PC-3 (cell line): ENCODE measurements at places on chromosomes 2 and 18. TPM values are rescaled to one million over a fixed set of nuclear protein-coding genes. Genes with fewer than 3 reads are reported as not detected.

SERPINB13 gene
- not detected in 2 replicates for total RNA-seq

GRCh38 chr18:28193177-28193778, 16.3 kb upstream of the CDH2 start:
- peaks cover 17% of the 10 kb centered on the region; the same call in 1 of the 2 replicates for H3K4me1 ChIP-seq
- H3K27ac ChIP-seq: no peak overlapping the region
- no peaks in the 10 kb centered on the region; the same call in 1 of the 2 replicates for H3K36me3 ChIP-seq

DNA sequence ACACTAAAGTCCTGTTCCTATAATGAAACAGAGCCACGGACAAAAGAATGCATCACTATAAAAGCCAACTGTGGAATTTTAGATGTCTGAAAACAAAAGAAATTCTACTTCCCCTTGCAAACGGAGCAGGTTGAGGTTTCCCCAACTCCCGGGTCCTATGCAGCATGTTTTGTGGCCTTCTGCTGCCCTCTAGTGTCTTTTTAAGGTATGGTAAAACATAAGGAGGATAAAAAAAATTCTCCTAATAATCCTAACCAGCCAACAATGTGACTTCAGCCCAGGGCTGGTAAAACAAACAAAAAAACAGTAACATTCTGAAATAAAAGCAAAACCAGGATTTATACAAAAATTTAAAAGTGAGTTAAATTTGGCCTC, 539.5 kb downstream of the NRXN1 start:
- H3K27ac ChIP-seq: no peak overlapping the region
- H3K4me1 ChIP-seq: no peaks in the 10 kb centered on the region
- H3K36me3 ChIP-seq: no peaks in the 10 kb centered on the region
- no peak overlapping the region for H3K4me3 ChIP-seq

LRP2 gene
- not detected in 2 replicates for total RNA-seq

DNA sequence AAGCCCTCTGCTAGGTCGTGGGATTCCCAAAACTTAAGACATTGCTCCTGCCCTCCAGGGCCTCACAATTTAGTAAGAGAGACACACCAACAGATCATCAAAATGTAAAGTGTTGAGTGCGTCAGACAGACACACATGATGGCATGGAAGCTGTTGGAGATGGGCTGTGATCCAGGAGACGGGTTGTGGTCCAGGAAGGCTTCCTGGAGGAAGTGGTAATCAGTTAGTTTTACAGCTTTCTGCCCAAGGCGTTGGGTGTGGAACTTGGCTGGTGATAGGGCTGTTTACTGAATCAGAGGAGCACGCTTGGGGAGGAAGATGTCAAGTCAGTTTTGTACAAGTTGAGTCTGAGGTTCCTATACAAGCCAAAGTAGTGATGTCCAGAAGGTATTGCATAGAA, 24.0 kb upstream of the GLI2 start:
- no peaks in the 10 kb centered on the region for H3K27me3 ChIP-seq
- H3K27ac ChIP-seq: no peak overlapping the region
- H3K4me3 ChIP-seq: no peak overlapping the region
- no peak for DNase-seq
- 0 out of 2 replicates have a peak, but pooled peaks cover 6% of the 10 kb centered on the region for H3K4me1 ChIP-seq

GRCh38 chr18:45006934-45007333, 326.2 kb downstream of the SETBP1 start:
- H3K27ac ChIP-seq: no peak overlapping the region
- no peak overlapping the region for H3K4me3 ChIP-seq
- H3K27me3 ChIP-seq: no peaks in the 10 kb centered on the region
- H3K4me1 ChIP-seq: no peaks in the 10 kb centered on the region
- DNase-seq: no peak
- no peaks in the 10 kb centered on the region for H3K36me3 ChIP-seq

SIX3 gene
- 0.07 TPM in 1 of 2 replicates, not detected in the other for total RNA-seq

PTGR3 gene
- 8.2 and 8.3 TPM in 2 replicates for total RNA-seq
